ENCODE measurements at places on chromosomes 5 and 9.

DNA sequence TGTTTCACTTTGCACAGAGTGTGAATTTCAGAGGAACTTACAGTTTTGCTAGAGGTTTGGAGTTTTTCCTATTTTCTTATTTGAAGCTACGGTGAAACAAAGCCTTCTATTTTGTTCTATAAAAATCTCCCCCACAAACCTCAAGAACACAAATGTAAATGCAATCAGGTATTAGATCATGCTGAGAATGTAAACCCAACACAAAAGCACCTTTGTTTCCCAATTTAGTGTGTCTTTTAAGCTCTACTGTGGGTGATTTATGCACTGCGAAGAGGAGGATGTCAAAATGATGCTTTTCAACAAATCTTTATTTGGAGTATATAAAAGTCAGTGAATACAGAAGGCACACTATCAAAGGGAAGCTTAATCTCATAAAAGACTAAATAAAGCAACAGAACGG, 4.3 kb upstream of the DRD1 start:
- DNase-seq: no peak

- DNase-seq: no peak
These were observed 4.6 kb downstream of the RUFY1 start for GRCh38 chr5:179554981-179555380.

- DNase-seq: peak; percentile 88
These were observed 139.9 kb downstream of the RFX3 start for GRCh38 chr9:3385871-3386270.

- no peak for DNase-seq
These were observed 35.2 kb downstream of the FKTN start for GRCh38 chr9:105593145-105593544.

DNA sequence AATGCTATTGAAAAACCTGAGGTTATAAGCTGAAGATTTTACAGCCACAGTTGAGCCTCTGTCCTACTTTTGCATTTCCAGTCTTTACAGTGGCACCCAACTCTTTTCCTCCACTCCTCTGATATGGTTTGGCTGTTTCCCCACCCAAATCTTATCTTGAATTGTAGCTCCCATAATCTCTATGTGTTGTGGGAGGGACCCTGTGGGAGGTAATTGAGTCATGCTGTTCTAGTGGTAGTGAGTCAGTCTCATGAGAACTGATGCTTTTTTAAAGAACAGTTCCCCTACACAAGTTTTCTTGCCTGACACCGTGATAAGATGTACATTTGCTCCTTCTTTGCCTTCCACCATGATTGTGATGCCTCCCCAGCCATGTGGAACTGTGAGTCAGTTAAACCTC, 646.1 kb upstream of the SEMA6A start:
- DNase-seq: no peak

GRCh38 chr5:78660401-78660800, 11.8 kb upstream of the LHFPL2 start:
- DNase-seq: no peak

DNA sequence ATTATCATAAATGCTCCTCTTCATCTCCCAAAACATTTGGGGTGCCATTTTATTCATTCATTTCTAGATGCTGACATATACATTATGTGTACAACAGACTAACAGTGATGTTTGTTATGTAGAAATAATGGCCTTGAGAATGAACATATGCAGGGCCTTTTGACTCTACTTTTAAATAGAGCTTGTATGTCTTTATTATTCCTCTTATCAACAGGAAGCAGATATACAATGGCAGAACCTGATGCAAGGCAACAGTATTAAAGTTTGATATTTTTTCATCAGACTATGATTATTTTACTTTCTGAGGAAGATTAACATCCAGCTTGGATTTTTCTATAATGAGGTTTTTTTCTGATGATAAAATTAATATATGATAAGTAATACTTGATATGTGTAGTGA, 44.1 kb downstream of the SNX18 start:
- DNase-seq: no peak

DNA sequence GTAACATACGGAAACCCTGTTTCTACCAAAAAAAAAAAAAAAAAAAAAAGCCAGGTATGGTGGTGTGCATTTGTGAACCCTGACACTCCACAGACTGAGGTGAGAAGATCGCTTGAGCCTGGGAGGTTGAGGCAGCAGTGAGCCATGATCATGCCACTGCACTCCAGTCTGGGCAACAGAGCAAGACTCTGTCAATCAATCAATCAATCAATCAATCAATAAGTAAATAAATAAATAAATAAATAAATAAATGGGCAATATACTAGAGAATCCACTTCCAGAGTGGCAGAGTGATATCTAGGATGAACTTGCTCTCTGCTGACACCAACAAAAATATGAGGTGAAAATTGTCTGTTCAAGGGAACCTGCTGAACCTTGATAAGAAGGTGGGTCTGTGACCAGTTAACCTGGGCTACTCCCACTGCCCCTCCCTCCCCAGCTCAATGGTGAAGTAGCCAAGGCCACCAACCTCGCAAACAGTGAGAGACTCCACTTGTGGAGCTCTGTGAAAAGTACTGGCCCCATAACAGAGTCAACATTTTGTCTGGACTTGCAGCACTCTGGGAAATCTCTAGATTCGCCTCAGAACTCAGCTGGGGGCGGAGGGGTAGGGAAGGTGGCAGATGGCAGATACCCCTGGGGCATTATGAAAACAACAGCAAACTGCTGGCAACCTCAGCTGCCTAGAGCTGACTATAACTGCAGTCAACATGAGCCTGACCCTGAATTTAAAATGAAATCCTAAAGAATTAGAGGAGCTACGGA, 163.7 kb downstream of the ROR2 start:
- no peak for DNase-seq

DNA sequence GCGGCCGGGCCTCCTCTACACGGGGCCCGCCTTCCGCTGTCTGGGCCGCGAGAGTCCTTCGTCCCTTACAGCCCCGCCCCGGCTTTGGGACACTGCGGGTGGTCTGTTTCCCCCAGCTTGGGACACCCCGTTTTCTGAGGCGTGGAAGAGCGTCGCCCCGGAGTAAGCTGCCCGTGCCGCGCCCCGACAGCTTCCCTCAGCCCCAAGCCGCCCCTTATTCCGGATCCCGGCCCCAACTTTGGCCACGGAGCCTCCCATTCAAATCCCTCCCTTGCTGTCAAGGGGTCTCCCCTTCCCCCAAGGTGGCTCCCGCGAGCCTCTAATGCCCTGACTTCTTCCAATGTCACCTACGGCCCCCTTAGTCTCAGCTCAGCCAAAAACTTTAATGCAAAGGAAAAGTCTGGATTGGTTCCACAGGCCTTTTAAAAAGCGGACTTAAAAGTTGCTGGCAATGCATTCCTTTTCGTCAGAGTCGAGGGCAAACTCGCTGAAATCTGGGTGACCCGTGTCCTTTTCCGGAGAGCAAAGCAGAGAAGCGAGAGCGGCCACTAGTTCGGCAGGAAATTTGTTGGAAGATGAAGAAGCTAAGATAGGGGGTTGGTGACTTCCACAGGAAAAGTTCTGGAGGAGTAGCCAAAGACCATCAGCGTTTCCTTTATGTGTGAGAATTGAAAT, 19.8 kb downstream of the EXOSC2 start:
- peak; percentile 13 for DNase-seq

- no peak for DNase-seq
These were observed 47.5 kb upstream of the RNF20 start for GRCh38 chr9:101485924-101486692.

- DNase-seq: peak; percentile 51
These were observed 29.6 kb upstream of the UBAC1 start for GRCh38 chr9:135990468-135991429.

DNA sequence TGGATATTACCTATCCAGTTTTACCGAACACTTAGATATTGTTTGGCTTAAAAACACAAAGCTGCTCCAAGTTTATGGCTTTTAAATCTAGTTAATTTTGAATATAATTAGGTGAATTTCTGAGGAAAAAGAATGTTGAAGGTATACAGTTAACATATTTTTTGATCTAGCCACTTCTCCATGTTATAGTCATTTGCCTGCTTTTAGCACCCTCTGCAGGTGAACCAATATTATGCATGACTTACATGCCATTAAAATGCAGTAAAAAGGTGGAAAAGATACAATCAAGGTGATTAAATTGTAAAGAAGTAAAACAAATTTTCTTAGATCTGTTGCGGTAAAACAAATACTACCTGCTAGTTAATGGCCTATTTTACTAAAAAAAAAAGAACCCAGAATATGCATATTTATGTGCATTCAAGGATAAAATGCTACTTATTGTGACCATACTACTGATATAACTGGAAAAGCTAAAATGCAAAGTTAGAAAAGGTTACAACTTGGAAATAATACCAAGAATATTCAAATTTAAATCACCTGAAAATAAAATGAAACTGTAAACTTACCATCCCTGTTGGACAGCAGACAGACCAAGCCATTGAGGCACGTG, 132.1 kb downstream of the AP3B1 start:
- peak; percentile 41 for DNase-seq

DNA sequence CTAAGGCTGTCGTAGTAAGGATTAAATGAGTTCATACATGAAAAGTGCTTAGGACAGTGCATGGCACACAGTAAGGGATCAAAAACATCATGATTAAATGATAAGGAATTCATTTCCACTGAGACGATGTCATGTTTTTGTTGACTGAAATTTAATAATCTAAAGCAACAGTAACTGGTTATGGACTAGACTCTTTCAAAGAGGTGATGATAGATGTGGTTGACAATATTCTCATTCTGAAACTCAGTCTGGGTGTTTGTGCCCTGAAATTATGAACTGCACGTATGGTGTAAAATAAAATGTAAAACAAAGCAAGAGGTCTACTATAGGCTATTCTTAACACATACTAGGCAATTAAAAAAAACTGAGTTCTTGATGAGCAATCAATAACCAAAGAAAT, 280.0 kb downstream of the DENND1A start:
- peak; percentile 51 for DNase-seq

- DNase-seq: peak; percentile 82
These were observed 88.6 kb upstream of the RASGRF2 start for GRCh38 chr5:80871541-80871961.

DNA sequence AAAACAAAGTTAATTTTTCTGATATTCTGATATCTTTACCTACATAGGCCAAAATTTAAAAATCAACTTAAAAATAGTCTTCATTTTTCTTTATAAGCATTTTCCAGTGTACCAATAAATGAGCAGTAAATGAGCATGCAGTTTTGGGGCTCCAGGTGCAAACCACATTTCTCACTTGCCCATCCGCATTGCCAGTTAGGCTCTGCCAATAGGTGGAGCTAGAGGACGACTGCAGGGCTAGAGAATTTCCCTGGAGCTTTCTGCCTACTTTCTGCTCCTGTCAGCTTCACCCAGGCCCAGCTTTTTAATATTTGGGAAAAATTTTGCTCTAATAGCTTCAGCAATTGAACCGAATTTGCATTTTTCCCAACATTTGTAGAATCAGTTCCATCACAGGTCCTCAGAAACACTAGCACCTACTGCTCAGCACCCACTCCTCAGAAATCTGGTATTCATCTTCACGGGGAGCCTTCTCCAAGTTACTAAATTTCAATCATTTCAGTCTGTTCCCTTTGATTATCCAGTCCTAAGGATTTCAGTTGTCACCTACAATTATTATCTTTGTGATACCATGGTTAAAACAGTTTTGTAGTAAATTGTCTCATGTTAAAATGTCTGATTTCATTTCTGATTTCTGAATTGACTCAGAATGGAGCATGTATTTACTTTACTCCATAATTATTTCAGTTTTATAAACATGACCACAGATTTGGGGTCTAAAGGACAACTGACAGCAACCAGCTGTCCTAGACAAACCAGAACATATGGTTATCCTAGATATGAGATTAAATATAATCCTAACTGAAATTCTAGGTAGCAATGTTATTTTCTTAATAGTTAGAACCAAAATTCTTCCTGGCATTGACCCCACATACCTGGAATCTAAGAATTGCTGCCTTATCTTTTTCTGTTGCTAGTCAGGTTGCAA, 104.6 kb upstream of the FAM174A start:
- DNase-seq: peak; percentile 59

GRCh38 chr5:44446399-44446798, 57.2 kb upstream of the FGF10 start:
- no peak for DNase-seq

DNA sequence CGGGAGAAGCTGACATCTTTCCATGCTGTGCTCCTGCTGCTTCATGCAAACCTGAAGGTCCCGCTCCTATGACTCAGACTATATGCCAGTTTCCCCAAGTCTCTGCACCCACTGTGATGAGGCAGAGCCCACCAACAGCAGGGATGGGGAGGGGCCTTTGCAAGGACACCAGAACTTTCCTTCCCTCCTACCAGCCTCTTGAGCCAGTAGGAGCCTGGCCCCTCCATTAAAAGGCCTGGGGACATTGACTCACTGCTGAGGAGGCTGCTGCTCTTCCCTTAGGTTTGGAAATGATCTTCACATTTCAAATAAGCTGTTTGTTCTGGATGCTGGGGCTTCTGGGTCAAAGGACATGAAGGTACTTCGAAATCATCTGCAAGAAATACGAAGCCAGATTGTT, 26.1 kb upstream of the CTSL start:
- no peak for DNase-seq

- DNase-seq: no peak
These were observed 22.2 kb downstream of the COL27A1 start for GRCh38 chr9:114177423-114178064.

GRCh38 chr9:114757395-114757794, 48.4 kb downstream of the TNFSF15 start:
- no peak for DNase-seq

- DNase-seq: no peak
These were observed 124.7 kb upstream of the TBC1D2 start for GRCh38 chr9:98380065-98380681.

DNA sequence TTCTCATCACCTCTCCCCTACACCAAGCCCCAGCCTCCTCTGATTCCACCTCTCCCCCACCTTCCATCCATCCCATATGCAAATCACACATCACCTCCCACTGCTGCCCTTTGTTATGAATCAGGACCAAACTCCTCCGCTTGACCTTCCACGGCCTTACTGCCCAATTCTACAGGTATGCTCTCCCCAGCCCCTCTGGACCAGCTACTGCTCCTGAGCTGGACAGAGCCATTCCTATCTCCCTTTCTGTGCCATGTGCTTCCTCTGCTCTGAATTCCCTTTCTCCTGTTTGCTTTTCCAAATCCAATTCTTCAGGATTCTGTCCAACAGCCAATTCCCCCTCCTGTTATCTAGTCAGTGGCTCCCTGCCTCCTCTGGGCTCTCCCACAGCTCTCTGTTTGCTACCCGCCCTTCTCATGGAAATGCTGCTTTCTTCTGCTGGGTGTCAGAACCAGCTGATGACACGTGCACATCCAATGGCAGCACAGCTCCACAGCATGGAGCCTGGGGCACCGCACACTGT, 8.3 kb downstream of the FABP6 start:
- no peak for DNase-seq

DNA sequence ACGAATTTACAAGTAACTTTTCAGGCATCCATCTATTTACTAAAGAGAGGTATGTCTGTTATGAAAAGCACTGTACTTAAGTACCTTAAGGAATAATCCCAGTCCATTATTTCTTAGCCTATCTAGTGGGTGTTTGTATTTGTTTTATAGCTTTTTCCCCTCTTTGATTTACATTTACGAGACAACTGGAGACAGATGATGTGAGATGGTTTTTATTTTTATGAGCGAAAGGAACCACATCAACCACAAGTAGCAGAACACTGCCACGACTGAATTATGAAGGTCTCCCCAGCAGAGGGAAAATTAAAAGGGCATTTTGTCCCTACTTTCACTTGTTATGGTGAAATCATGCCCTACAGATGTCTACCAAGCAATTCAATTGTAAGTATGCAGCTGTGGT, 357.8 kb downstream of the NFIB start:
- no peak for DNase-seq

Measured in activated CD4-positive, alpha-beta T cell treated with anti-CD3 and anti-CD28 coated beads, Interleukin-2, Interleukin-6, amounts not matched to agents 100 ng/mL and 50 ng/mL, durations not matched to agents 16 hours and 8 hours (primary cell).